Esophagus squamous epithelium (tissue), 5 donors: ENCODE measurements at places on chromosomes 7 and 10.

DNA sequence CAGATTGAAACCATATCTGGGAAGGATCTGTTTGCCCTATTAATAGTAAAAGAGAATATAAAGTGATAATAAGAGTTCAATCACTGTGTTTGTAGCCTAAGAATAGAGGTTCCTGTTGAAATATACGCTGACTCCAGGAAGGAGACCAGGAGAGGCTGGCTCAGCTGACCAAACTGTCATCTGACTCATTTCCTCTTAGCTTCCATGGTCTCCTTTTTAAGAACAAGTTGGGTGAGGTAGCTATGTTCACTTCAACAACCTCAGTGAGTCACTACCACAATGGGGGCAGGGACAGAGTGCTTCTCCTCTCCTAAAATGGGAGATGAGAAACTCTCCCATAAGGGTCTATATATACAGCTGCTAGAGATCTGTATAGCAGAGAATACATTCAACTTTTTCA, 543.3 kb downstream of the CALN1 start:
- no peak for DNase-seq

GRCh38 chr7:6571160-6571779, 6.0 kb upstream of the ZDHHC4 start:
- DNase-seq = no peak

GRCh38 chr10:73802276-73802991, 9.0 kb downstream of the NDST2 start:
- no peak for DNase-seq

GRCh38 chr10:1706711-1707110, 30.6 kb downstream of the ADARB2 start:
- no peak for DNase-seq

DNA sequence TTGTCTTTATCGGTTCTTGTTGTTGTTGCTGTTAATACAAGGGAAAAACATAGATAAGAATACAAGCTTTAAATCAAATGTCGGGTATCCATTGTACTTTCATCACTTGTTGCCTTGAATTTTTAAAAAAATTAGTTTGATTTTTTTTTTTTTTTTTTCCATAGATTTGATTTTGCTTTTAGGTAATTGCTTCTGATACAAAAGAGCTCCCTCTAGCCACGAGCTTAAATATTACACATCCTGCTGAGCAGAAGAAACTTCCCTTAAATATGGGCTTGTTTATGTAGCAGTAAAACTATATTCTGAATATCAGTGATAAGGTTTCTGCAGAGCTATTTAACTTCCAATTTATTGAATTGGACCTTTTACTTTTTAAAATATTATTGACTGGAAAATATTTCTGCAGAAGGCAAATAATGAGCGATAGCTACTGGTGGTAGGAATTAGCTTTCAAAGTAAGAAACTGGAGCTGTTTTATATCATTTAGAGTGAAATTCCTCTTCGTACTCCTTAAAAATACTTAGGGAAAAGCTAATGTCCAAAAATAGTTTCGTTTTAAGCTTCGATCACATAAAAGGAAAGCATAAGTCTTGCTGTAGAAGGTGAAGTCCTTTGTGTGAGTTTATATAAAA, 216.9 kb downstream of the POLR1F start:
- DNase-seq = no peak

DNA sequence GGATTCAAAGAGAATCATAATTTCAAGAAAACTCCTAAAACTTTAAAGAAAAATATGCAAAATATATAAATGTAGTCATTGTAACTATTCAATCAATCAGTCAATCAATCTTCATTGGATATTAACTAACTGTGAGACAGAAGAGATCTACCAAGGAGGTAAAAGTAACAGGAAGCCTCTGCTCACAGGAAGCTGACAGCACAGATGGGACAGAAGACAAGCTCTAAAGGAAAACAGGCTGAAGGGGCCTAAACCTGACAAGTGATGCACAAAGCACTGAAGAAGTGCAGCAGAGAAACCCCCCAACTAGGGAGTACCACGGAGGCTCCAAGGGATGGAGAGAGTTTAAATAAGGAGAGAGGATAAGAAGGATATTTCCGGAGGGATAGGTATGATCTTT, 173.0 kb downstream of the SKAP2 start:
- no peak for DNase-seq

GRCh38 chr7:2760098-2760889, 72.3 kb downstream of the AMZ1 start:
- DNase-seq = no peak

- DNase-seq = no peak
Measured at GRCh38 chr7:111089822-111090426, 1.0 kb upstream of the LRRN3 start.

DNA sequence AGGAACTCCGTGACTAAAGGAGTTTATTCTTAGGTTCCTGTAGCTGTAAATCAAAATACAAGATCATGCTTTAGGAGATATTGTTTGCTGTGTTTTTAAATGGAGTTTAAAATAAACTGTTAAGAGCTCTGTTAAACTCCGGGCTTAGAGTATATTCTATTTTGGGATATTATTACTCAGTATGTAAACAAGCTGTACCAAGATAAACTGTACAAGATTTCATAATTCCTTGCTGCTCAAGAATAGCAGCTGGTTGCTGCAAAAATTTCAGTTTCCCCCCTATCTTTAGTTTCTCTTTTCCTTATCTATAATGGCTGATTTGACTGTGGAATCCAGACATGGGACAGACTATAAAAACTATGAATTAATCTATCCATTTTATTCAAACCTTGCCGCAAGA, 215.7 kb downstream of the HTR7 start:
- no peak for DNase-seq

DNA sequence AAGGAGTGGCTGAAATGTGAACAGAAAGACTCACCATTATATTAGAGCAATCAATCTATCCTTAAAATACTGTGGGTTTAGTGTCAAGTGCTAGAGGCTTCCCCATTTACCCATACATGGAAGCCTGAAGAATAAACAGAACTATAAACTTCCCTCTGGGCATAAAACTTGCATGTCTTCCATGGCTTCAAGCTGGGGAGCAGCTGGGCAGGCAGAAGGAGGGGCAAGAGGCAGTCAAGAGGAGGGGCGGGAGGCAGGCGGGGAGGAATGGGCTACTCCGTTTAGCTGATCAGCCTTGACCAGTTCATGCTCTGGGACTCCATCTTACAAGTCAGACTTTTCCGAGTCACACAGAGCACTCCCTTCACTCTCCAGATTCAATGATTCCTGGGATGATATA, 3.5 kb upstream of the PRSS1 start:
- no peak for DNase-seq
